ENCODE measurements at places on chromosomes 7 and 10. TPM values are rescaled to one million over a fixed set of nuclear protein-coding genes. Genes with fewer than 3 reads are reported as not detected.
A peak's percentile ranks its signal among the peaks of the same experiment; 100 is the strongest.

GRID2IP gene
- total RNA-seq: 0.28 TPM

SPACDR gene
- total RNA-seq: 0.76 TPM

LRRN3 gene
- 23.8 TPM for total RNA-seq

SAMD9L gene
- total RNA-seq: 38.5 TPM

MRC1 gene
- total RNA-seq: 6.8 TPM

PKD2L1 gene
- total RNA-seq: 0.19 TPM

MICU1 gene
- total RNA-seq: 21.2 TPM

CDC14C gene
- not detected for total RNA-seq

DYDC2 gene
- 0.05 TPM for total RNA-seq

DNAJC1 gene
- total RNA-seq: 23.2 TPM

CALY gene
- not detected for total RNA-seq

ASZ1 gene
- not detected for total RNA-seq

HEPACAM2 gene
- 0.24 TPM for total RNA-seq

GIMAP8 gene
- total RNA-seq: 6.1 TPM

DNA sequence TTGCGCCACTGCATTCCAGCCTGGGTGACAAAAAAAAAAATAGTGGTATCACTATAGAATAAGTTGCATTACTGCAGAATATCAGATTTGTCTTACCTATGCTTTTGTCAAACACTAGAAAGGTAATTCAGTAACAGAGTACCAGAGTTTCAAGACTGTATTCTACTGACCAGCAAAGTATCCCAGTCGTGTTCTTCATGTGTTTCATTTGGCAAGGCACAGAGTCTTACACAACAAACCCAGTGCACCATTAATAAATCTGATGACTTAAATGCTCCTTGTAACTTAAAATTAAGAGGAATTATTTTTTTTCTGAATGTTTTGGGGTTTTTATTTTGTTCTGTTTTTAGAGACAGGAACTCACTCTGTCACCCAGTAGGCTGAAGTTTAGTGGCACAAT lies 34.4 kb upstream of the PBLD start:
- no peak overlapping the region for H3K4me3 ChIP-seq
- no peak overlapping the region for H3K27ac ChIP-seq
- peaks cover 29% of the 10 kb centered on the region for H3K36me3 ChIP-seq
- H3K27me3 ChIP-seq: no peaks in the 10 kb centered on the region
- no peak for DNase-seq

DNA sequence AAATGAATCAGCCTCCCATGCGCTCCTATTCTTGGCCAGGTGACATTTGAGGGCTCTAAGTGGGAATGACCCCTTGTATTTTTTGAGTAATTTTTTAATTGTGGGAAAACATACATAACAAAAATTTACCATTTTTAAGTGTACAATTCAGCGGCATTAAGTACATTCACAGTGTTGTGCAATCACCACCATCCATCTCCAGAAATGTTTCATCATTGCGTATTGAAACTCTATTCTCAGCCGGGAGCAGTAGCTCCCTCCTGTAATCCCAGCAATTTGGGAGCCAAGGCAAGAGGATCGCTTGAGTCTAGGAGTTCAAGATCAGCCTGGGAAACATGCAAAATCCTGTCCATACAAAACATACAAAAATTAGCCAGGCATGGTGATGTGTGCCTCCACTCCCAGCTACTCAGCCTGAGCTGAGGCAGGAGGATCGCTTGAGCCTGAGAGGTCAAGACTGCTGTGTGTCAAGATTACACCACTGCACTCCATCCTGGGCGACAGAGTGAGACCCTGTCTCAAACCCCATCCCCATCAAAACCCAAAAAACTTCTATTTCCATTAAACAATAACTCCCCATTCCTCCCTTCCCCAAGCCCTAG lies 2.5 kb downstream of the ANTXRL start:
- H3K36me3 ChIP-seq: no peaks in the 10 kb centered on the region
- DNase-seq: no peak
- H3K4me3 ChIP-seq: no peak overlapping the region
- H3K4me1 ChIP-seq: peaks cover 10% of the 10 kb centered on the region
- H3K27ac ChIP-seq: no peak overlapping the region

- H3K36me3 ChIP-seq: peaks cover 16% of the 10 kb centered on the region
- no peak for DNase-seq
- no peak overlapping the region for H3K27ac ChIP-seq
- no peaks in the 10 kb centered on the region for H3K27me3 ChIP-seq
These were observed 18.8 kb downstream of the EZH2 start for GRCh38 chr7:148865283-148865682.

GRCh38 chr7:157464971-157465886 lies 128.4 kb downstream of the DNAJB6 start:
- H3K36me3 ChIP-seq: no peaks in the 10 kb centered on the region
- H3K4me1 ChIP-seq: no peaks in the 10 kb centered on the region
- peaks cover 18% of the 10 kb centered on the region for H3K27me3 ChIP-seq
- no peak overlapping the region for H3K27ac ChIP-seq
- DNase-seq: no peak
- no peak overlapping the region for H3K4me3 ChIP-seq

- peak overlapping the region; percentile 42 for H3K4me3 ChIP-seq
- H3K36me3 ChIP-seq: no peaks in the 10 kb centered on the region
- H3K27me3 ChIP-seq: no peaks in the 10 kb centered on the region
- no peak for DNase-seq
These were observed 3.1 kb downstream of the SLK start for GRCh38 chr10:103969857-103970627.

DNA sequence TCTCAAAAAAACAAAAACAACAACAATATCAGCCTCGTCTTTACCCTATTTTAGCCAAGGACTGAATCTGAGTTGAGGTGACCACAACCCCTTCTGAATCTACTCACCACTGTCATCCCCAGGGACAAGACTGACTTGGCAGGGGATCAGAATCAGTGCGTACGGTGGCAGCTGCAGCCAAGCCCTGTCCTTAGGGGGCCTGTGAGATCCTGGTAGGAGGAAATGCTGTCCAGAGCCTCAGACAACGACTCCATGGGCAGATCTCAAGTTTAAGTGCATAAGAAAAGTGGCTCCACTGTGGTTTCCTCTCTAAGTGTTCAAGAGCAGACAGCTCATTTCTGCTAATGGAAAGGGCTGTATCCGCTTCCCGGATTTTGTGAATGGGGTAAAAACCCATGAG lies 22.4 kb upstream of the CYTH3 start:
- no peak for DNase-seq
- no peak overlapping the region for H3K4me3 ChIP-seq
- H3K36me3 ChIP-seq: no peaks in the 10 kb centered on the region
- H3K27ac ChIP-seq: no peak overlapping the region
- no peaks in the 10 kb centered on the region for H3K4me1 ChIP-seq
- H3K27me3 ChIP-seq: no peaks in the 10 kb centered on the region

DNA sequence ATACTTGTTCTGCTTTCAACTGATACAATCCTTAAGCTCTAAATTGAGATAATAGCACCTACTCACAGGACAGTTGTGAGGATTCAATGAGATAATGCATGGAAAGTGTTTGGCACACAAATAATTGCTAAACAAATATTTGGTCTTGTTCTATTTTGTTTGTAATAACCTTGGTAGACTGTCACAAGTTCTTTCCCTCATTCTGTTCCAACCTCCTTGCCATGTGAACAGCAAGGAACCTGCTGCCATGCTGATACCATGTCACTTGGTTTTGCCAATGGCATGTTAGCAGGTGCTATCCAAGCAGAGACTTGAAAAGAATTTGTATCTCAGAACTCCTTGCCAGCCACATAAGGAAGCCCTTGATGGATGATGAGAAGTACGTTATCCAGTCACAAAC lies 24.8 kb upstream of the TECTB start:
- H3K4me1 ChIP-seq: no peaks in the 10 kb centered on the region
- no peaks in the 10 kb centered on the region for H3K27me3 ChIP-seq
- H3K4me3 ChIP-seq: no peak overlapping the region

DNA sequence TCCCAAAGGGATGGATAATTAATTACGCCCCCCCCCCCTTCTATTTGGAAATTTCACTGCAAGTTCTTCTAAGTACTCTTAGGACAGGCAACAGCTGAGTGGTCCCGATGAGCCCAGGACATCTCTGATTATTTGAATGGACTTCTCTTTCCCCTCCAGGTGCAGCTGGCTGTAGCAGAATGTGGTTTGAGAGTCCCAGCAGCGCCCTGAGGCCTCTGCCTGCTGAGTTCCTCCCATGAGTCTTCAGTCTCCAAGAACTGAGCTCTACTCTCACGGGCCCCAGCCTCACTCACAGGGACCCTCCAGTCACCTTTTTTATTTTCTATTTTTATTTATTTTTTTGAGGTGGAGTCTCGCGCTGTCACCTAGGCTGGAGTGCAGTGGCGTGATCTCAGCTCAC lies 63.6 kb upstream of the SFMBT2 start:
- no peaks in the 10 kb centered on the region for H3K36me3 ChIP-seq
- H3K27ac ChIP-seq: no peak overlapping the region
- H3K4me3 ChIP-seq: no peak overlapping the region
- no peak for DNase-seq
- H3K27me3 ChIP-seq: no peaks in the 10 kb centered on the region
- peaks cover 18% of the 10 kb centered on the region for H3K4me1 ChIP-seq

GRCh38 chr10:28367929-28368484 lies 65.1 kb upstream of the MPP7 start:
- H3K4me3 ChIP-seq: no peak overlapping the region
- DNase-seq: peak; percentile 72
- no peaks in the 10 kb centered on the region for H3K27me3 ChIP-seq
- no peaks in the 10 kb centered on the region for H3K36me3 ChIP-seq

GRCh38 chr7:112172870-112173567 lies 33.2 kb downstream of the DOCK4 start:
- no peak for DNase-seq
- H3K27ac ChIP-seq: no peak overlapping the region
- no peaks in the 10 kb centered on the region for H3K36me3 ChIP-seq
- H3K27me3 ChIP-seq: no peaks in the 10 kb centered on the region
- no peaks in the 10 kb centered on the region for H3K4me1 ChIP-seq

DNA sequence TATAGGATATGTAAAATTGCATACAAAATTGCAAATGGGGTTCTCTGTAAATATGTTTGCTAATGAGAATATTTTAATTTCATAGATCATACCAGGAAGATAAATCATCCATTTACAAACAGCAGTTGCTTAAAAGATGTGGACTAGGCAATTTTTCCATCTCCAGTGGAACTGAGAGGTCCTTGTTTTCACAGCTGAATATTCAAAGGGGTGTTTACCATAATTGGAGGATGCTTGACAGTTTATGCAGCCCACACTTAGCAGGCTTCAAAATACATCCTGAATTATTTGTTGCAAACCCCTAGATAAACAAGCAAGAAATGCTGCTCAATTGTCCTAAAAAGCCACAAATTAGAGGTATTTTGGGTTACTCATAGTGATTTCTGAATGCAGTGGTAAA lies 69.9 kb downstream of the ADARB2 start:
- H3K27me3 ChIP-seq: no peaks in the 10 kb centered on the region
- no peaks in the 10 kb centered on the region for H3K36me3 ChIP-seq
- H3K4me1 ChIP-seq: no peaks in the 10 kb centered on the region

DNA sequence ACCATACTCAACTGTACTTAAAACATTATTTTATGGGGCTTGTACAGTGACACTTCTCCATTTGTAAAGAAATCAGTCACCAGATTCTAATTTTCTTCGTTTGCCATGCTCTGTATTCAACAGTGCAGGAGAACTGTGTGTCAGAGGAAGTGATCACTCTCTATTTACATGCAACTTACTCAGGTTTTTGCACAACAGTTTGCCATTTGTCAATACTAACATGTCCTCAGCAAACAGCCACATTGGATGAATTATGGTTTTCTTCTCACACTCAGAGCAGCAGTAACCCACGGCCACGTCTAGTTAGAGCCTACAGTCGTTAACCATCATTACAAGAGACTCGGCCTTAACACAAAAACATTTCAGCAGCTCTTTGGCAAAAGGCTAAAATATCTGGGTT lies 69.2 kb upstream of the SP4 start:
- H3K36me3 ChIP-seq: no peaks in the 10 kb centered on the region
- no peaks in the 10 kb centered on the region for H3K27me3 ChIP-seq
- DNase-seq: no peak

GRCh38 chr7:44058759-44059218 lies 6.6 kb downstream of the PGAM2 start:
- H3K4me3 ChIP-seq: no peak overlapping the region
- H3K36me3 ChIP-seq: peaks cover 68% of the 10 kb centered on the region
- peaks cover 4% of the 10 kb centered on the region for H3K27me3 ChIP-seq
- no peak overlapping the region for H3K27ac ChIP-seq

GRCh38 chr10:44153918-44154670 lies 230.8 kb downstream of the CXCL12 start:
- H3K4me1 ChIP-seq: no peaks in the 10 kb centered on the region
- H3K27ac ChIP-seq: no peak overlapping the region
- H3K4me3 ChIP-seq: no peak overlapping the region
- DNase-seq: no peak
- no peaks in the 10 kb centered on the region for H3K27me3 ChIP-seq
- no peaks in the 10 kb centered on the region for H3K36me3 ChIP-seq

DNA sequence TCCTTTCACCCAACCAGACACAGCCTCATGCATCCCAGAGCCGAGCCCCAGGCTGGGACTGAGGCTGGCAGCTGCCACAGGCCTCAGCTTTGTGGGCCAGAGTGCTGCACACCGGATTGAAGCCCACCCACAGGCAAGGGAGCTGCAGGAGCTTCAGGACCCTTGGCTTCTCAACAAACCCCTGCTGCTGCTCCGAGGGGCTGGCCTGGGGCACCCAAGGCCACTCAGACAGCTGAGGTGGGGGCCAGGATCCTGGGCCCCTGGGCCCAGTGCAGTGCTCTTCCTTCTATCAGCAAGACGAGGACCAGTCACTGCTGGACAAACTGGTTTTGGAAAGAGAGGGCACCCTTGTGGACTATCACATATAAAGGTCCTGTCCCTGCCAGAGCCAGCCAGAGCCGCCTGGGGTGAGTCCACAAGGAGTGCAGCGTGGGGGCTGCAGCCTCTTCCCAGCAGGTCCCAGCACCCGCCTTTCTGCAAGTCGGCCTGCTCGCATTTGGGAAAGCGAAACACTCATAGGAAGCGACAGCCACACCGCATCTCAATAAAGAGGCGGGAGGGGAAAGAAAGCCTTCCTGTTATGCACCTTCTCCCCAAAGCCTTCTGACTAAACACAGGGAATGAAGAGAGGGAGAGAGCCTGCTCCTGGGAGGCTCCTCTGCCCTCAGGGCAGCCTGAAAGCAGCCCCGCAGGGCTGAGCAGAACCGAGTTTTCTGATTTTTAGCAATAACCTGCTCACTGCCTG lies 9.5 kb upstream of the TCERG1L start:
- no peak overlapping the region for H3K27ac ChIP-seq
- H3K36me3 ChIP-seq: no peaks in the 10 kb centered on the region
- DNase-seq: no peak
- peaks cover 18% of the 10 kb centered on the region for H3K27me3 ChIP-seq
- H3K4me1 ChIP-seq: no peaks in the 10 kb centered on the region
- no peak overlapping the region for H3K4me3 ChIP-seq

DNA sequence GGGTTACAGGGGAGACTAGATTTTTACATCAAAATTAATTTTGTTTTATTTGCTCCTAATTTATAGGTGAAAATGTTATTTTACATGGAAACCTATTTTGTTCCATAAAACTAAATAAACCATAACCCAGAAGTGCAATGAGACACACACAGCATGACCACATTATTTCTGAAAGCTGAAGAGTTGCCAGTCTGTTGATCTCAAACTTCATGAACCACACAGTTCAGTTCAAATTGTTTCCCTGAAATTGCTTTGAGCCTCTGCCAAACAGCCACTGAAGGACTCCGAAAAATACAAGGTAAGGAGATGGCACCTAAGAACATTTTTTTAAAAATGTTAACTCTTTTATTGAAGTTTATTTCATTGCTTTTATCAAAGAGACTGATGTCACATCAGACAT lies 25.0 kb upstream of the ITGB8 start:
- H3K36me3 ChIP-seq: no peaks in the 10 kb centered on the region
- H3K27me3 ChIP-seq: no peaks in the 10 kb centered on the region
- no peak overlapping the region for H3K27ac ChIP-seq
- no peaks in the 10 kb centered on the region for H3K4me1 ChIP-seq
- DNase-seq: no peak

- H3K4me1 ChIP-seq: peaks cover 56% of the 10 kb centered on the region
- no peak for DNase-seq
- H3K4me3 ChIP-seq: peak overlapping the region; percentile 6
- peaks cover 20% of the 10 kb centered on the region for H3K36me3 ChIP-seq
- no peaks in the 10 kb centered on the region for H3K27me3 ChIP-seq
These were observed 12.7 kb downstream of the IKZF1 start for GRCh38 chr7:50317221-50317678.
